ENCODE measurements at places on chromosomes 2 and 18. TPM values are rescaled to one million over a fixed set of nuclear protein-coding genes. Genes with fewer than 3 reads are reported as not detected.

COL3A1 gene
- 1,465 TPM for polyA plus RNA-seq

DOK6 gene
- 14.3 TPM for polyA plus RNA-seq

ZSWIM2 gene
- polyA plus RNA-seq: not detected

- no peak for DNase-seq
Measured at GRCh38 chr2:162825578-162825977, 13.0 kb downstream of the KCNH7 start.

GRCh38 chr2:210477496-210477895 lies 937 bp upstream of the LANCL1 start:
- no peak for DNase-seq

DNA sequence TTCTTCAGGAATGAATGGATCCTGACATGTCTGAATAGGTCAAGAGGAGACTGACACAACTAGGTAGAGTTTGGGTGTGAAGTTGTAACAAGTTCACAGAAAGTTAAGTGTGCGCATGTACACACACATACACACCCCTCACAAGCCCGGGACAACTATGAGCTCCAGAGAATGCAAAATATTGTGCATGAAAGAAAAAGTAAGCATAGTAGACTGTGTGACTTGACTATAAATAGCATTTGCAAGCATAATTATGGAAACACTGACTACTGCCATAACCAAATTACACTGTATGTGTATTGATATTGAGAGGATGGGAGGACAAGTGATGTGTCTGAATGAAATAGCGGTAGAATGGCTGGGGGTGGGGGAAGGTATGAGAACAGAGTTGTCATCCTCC lies 157.1 kb upstream of the NCK2 start:
- DNase-seq: no peak

GRCh38 chr2:55136138-55136541 lies 85.9 kb upstream of the RTN4 start:
- peak; percentile 39 for DNase-seq

DNA sequence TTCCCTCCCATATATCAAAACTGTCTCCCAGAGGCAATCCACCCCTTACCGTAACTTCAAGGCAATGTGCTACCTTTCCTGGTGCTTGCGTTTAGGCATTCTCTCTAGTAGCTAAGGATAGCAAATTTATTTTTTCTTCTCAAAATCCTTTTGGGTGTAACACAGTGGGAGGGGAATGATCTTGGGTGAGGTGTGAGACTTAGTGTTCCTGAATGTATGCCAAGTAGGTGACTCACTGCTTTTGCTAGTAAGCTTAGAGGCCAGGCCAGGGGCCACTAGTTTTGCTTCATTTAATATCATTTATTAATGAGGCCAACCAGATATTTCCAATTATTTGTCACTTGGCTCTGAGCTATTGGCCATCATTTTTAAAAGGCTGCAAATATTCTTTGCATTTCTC lies 135.5 kb downstream of the NAPG start:
- no peak for DNase-seq

GRCh38 chr2:191303140-191304005 lies 58.2 kb downstream of the MYO1B start:
- DNase-seq: no peak

DNA sequence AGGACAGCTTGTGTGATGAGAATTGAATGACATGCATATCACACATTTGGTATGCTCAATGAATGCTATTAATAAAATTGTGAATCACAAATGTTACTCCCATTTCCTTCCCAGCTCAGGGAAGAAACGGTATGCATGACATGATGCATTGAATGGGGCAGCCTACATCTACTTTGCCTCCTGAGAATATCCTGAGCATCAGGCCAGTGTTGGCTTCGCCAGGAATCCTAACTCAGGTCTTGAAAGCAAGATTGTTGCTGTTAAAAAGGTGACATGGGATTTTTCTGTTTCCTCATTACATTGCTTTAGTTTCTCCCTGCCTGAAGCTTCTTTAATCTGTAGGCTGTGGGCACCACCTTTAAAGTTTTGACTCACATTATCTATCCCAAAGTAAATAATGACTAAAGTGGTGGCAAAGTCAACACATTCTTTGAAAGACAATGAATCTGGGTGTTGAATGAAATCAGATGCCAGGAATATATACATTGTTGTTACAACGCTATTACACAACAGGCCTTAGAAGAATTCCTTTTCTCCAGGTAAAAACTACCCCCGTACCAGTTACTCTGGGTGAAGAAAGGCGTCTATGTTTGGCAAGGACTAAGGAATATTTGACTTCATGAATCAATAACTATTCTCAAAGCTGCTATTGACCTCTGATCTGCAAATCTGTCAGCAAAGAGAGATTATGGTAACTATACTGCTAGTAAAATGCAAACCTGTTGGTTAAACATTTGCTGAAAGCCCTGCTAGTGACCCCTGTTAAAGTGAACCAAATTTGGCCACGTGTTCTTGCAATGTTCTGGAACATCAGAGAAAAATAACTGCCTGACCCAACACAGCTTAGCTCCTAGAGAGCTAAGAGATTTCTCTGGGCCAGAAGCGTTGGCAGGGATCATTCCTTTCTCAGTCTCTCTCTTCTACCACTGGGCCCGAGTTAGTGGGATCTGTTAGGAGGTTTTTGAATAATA lies 30.5 kb upstream of the NEDD4L start:
- no peak for DNase-seq

GRCh38 chr2:53787614-53788289 lies 908 bp downstream of the ERLEC1 start:
- no peak for DNase-seq

GRCh38 chr2:36780231-36780839 lies 83.8 kb downstream of the VIT start:
- peak; percentile 49 for DNase-seq

DNA sequence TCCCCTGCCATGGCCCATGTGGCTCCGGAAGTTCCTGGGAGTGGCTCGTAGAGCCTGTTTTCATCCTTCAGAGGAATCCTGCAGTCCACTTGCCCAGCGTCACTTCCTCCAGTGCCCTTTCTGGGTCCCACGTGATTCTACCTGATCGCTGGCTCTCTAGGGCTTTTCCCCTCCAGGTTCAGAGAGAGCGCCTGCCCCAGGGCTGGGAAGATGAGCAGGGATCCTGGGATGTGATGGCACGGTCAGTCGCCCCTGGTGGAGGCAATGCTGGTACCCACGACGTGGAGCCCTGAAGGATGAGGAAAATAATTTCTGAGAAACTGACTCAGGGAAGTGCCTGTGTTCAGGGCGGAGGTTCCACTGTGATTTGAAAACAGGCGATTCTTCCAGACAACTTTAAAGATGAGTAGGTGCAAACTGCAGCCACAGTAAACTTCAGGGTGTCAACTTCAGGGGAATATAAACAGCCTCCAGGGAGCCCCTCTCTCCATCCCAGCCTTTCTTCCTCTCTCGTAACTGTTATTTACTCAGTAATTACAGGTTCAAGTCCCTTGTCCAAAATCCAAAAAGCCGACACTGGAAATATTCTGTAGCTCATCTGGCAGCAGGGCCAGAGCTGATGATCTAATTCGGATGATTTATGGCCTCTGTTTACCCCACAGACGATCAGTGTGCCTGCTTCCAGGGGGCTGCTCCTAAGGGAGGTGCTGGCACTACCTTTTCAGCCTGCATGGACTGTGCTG lies 105.9 kb downstream of the AGAP1 start:
- DNase-seq: no peak

DNA sequence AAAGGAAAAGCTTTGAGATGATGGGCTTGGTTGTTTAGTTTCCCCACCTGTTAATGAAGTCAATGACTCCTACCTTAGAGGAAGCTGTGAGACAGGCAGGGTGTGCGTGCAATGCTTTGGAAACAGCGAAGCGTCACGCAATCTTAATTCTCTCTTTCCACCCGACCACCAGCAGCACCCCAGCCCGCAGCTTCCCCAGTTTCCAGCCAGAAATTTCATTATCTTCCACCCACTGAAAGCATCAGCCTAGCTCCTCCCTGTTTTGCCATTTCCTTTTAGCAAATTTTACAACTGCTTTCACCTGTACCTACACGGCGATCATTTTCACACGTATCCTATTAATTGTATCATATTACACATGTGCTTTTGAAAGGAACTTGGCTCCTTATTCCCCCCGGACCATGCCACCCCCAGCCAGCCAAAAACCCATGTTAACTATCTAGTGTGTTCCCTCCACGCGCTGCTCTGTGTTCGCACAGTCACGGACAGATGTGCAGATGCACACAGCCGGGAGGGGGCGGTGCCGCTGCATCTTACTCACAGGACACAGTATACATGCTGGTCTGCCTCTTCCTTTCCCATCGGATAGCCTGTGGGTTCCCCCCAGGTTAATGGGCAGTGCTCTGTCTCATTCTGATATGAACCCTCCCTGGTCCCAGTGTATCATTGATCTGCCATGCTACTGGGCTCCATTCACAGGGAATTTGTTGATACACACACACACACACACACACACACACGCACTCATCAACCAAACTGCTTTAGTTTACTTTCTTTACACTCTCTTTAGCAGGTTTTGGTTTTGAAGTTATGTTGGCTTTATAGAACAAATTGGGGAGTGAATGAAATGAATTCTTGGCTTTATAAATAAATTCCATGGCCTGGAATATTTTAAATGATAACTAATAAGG lies 22.4 kb downstream of the CYP27C1 start:
- peak; percentile 91 for DNase-seq

DNA sequence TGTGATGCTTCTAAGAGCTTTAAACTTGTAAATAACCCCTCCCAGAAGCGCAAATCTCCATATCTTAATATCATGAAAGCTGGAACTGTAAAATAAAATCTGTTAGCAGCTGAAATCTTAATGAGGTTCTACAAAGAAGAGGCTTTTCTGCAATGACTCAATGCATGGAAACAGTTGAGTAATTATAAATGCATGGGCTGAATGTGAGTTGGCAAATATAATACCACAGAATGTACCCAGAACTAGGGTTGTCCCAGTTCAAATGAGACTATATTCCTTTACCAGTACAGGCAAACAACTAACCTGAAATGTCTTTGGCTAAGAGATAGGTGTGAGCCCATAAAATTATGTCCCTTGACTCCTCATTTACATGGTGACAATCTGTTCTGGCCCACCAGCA lies 52.9 kb downstream of the SATB2 start:
- DNase-seq: no peak

DNA sequence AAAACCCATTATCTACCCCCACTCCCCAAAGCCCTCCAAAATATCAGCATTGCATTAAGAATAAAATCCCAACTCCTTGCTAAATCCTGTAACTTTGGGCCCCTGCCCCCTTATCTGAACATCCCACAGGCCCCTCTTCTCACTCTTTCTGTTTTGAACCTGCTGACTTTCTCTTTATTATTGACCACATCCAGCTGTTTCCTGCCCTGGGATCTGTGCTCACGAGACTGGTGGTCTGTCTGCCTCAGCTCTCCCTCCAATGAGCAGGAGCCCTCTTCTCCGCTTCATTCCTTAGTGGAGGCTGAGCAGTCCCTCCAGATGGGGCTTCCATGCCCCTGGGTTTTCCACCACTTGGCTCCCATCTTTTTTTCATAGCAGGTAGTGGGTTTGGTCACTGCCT lies 116.9 kb downstream of the ACKR3 start:
- DNase-seq: no peak
